Left ventricle myocardium inferior (tissue), 1 donor: ENCODE measurements at places on chromosomes 1 and 21. TPM values are rescaled to one million over a fixed set of nuclear protein-coding genes. Genes with fewer than 3 reads are reported as not detected.

GNAT2 gene
- not detected for total RNA-seq

OR2T2 gene
- not detected for total RNA-seq

CLIC4 gene
- total RNA-seq: 325 TPM

ANKRD13C gene
- total RNA-seq: 9.5 TPM

C8A gene
- total RNA-seq: not detected

HEYL gene
- total RNA-seq: 21.2 TPM

GADD45A gene
- total RNA-seq: 65.0 TPM

FCRL5 gene
- not detected for total RNA-seq

CTSS gene
- total RNA-seq: 27.5 TPM

SLC44A3 gene
- 5.9 TPM for total RNA-seq

B3GALT6 gene
- 7.9 TPM for total RNA-seq

SHISA4 gene
- 191 TPM for total RNA-seq

S100A14 gene
- total RNA-seq: 6.5 TPM

NVL gene
- 10.3 TPM for total RNA-seq

CLSTN1 gene
- 63.5 TPM for total RNA-seq

TSPEAR gene
- total RNA-seq: 3.3 TPM

DNA sequence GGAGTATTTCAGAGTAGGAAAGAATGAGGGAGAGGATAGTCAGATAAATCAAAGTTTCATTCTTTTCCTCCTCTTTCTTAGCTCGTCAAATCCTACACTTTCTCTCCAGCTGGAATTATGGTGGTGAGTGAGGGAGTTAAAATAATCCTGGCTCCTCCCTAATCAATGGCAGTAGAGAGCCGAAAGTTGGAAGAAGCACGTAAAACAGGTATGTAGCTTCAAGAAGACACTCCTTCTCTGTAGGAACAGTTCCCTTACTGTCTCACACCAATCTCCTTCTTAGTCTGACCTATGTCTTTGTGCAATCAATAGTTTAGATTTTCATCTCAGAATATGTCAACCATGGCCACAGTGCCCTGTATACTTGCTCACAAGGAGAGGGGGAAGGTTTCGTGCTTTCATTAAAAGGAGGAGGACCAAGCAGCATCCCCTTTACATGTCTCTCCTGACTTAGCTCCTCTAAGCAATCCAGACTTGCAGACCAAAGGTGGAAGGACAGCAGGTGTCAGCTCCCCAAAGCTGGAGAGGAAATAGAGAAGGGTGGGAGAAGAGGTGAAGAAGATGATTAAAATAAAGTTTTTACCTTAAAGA lies 878 bp downstream of the MINDY1 start:
- no peak for DNase-seq

- DNase-seq: no peak
These were observed 12.2 kb upstream of the IL10 start for GRCh38 chr1:206784471-206784903.

GRCh38 chr1:1114431-1114830 lies 1.5 kb downstream of the C1orf159 start:
- DNase-seq: peak; percentile 12

- DNase-seq: peak; percentile 68
These were observed 9.1 kb upstream of the RAB7B start for GRCh38 chr1:206012086-206012859.

DNA sequence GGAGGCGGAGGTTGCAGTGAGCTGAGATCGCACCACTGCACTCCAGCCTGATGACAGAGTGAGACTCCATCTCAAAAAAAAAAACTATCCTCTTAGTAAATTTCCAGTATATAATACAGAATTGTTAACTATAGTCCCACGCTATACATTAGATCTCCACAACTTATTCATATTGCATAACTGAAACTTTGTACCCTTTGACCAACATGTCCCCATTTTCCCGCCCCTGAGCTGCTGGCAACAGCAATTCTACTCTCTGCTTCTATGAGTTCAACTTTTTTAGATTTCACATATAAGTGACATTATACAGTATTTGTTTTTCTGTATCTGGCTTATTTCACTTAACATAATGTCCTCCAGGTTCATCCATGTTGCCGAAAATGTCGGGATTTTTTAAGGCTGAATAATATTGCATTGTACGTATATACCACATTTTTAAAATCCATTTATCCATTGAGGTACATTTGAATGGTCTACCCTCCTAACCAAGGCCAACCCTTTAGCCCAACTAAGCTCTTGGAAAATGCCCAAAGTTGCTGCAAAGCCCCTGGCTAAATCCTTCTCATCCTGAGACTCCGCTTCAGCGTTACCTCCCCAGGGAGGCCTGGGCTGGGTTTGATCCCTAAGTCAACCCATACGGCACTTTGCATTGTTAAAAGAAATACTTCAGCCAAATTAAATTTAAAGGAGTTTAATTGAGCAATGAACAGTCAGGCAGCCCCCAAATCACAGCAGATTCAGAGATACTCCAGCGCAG lies 34.2 kb downstream of the NEK2 start:
- DNase-seq: no peak

DNA sequence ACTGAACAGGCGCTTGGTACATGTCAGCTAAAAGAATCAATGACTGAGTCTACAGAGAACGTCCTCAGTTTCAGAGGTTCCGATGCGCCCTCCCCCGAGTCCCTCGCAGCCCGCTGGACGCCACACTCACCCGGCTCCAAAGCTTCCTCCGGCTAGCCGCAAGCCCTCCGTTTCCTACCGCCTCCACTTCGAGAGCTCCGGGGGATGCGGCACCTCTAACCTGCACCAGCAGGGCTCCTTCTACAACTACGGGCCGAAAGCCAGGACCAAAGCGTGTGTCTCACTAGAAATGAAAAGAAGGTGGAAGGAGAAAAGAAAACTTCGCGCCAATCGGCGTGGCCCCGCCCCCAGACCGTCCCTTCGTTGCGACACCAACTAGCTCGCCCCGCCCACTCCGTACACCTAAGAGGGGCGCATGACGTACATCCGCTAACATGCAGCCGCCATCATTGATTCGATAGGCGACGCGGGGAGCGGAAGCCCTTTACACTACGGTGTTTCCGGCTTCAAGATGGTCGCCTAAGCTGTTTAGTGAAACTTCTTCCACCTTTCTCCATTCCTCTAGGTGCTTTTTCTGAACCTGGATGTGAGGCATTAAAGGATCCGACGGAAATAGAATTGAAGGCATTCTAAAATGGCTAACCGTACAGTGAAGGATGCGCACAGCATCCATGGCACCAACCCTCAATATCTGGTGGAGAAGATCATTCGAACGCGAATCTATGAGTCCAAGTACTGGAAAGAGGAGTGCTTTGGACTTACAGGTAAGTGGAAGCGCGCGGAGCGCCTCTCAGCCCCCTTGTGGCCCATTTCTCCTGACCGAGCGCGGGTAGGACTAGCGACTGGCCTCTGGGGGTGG lies at the start of the genes ORC1 and PRPF38A:
Gene ORC1, minus strand, starts transcription at position 308 of the 859 bp plus-strand sequence. CDS start 2,200 bp downstream, outside the sequence.
Gene PRPF38A, plus strand, starts transcription at position 487 of the 859 bp plus-strand sequence. Its CDS starts 148 bp downstream, at position 635.
- peak; percentile 96 for DNase-seq

DNA sequence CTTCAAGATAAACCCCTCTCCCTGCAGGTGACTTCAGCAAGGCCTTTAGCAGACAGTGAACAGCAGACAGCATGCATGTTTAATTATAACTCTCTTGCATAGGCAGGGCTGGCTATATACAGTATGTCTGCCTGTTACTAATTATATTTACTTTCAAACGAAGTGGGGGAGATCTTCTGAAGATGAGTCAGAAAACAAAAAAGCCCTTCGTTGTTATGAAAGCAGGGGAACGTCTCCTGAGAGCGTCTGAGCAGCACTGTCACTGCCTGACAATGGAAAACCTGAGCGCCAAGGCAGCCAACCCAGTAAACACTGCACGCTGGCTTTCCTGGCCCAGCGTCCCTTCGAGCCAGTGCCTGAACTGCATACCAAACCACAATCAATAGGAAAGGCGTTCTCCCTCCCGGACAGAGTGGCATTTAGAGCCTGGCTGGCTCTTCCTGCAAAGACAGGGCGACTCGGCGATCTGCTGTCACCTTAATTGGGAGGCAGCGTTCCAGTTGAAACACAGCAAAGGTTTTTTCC lies 54.1 kb downstream of the TOMM20 start:
- DNase-seq: peak; percentile 45

DNA sequence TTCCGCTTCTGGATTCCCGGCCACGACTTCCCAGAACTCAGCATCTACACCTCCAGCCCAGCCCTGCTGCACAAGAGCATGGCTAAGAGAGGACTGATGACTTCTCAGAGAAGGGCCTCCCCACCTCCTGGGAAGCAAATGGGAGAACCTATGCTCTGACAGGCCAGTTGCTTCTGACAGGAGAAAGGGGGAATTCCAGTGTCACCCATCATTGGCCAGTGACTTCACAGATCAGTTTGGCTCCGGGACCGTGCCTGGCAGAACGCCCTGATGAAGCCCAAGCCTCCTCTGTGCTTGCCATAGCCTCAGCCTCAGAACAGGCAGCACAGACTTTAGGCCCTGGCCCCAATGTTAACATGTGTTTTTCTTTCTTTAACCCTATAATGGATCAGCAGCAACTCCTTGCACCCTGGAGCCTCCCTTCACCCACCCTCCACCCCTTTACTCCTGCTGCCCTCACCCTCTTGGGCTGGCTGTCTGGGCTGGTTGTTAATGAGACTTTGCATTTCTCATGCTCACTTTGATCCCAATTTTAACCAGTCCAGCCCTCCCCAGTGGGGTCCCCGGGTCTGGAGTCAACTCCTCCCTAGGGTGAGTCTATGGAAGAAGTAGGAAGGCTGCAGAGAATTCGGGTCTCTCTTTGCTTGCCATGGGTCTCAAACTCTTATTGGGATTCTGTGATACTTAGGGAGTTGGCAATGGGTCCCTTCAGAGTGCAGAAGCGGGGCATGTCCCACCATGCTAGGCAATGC lies 42.7 kb upstream of the SLC30A1 start:
- peak; percentile 33 for DNase-seq

DNA sequence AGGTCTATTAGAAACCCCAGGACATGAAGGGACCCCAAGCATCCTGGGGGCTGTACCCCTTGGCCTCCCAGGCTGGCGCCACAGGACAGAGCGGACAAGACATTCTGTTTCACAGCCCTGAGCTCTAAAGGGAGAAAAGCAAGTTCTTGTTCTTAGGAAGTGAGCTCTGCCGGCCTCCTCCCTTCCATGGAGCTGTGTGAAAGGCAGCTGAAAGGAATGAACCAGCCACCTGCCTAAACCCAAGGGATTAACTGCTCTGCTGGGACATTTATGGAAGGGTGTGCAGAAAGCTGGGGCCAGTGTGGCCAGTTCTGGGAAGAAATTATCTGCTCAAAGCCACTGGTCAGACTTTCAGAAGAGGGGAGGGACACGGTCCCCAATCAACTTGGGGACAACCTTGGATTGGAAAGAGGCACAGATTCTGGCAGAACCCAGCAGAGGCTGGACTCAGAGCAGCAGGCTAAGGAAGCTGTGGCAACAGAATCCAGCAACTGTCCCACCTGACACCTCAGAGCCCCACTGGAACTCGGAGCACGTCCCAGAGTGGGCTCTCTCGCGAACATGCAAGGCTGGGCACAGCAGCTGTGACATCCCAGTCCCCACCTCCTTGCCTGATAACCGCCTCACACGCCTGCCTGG lies 2.1 kb downstream of the KLHL21 start:
- DNase-seq: no peak

DNA sequence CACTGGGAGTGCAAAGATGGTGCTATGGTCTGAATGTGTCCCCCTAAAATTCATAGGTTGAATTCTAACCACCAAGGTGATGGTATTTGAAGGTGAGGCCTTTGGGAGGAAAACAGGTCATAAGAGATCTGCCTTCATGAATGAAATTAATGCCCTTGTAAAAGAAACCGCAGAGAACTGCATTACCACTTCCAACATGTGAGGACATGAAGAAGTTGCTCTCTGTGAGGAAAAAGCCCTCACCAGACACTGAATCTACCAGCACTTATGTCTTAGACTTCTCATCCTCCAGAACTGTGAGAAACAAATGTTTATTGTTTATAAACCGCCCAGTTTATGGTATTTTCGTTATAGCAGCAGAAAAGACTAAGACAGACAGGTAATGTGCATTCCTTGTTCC lies 224.7 kb upstream of the C1orf87 start:
- no peak for DNase-seq

GRCh38 chr1:80075351-80075750 lies 1068.8 kb upstream of the ADGRL4 start:
- no peak for DNase-seq

- peak; percentile 44 for DNase-seq
These were observed 67.5 kb upstream of the PRDX6 start for GRCh38 chr1:173409613-173410012.

DNA sequence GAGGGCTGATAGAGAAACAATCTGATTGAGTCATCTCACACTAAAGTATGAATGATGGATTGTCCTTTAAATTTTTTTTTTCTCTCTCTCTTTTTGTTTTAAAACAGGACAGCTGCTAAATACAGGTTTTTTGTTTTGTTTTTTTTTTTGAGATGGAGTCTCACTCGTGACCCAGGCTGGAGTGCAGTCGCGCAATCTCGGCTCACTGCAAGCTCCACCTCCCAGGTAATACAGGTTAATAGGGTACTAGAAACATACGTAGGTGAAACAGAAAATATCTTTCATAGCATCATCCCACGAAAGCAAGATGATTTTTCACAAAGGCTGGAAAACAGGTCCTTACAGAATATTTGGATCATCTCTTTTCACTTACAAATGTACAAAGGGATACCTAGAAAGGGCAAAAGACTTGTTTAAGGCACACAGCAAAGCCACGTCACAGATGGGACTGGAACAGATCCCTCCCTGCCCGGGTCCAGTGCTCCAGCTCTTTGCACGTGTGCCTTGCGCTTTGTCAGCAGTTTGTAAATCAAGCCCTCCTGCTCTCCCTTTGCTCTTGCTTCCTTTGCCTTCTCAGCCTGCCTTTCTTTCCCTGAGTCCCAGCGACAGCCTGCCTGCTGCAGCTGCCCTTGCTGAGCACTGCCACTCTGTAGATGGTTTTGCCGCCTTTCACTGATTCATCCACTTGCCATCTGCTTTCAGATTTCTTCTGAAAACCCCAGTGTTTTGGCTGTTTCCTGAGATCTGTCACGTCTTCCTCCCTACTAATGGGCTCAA lies 171.3 kb upstream of the BEND5 start:
- no peak for DNase-seq

- no peak for DNase-seq
These were observed 836 bp downstream of the CD2 start for GRCh38 chr1:116755066-116755465.

GRCh38 chr21:45295576-45296365 lies 8.1 kb upstream of the POFUT2 start:
- peak; percentile 25 for DNase-seq

DNA sequence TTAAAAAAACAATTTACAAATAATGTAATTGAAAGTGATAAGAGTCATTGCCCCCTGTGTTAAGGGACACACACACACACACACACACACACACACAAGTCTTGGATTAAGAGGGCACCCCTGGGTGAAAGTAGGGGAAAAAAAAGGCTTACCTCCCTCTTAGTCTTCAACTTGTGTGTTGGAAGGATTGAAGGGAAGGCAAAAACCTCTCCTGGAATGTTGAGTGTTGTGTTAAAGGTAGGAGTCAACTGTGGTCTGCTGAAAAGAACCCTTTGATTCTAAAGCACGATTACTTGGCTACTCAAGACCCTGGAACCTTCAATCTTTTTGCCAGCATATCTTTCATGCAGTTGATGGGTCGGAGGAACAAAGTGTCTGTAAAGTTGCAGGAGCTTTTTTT lies 6.4 kb downstream of the PBX1 start:
- DNase-seq: no peak

GRCh38 chr1:206496131-206496793 lies 11.1 kb upstream of the RASSF5 start:
- DNase-seq: no peak
